ENCODE measurements at places on chromosomes 3 and 15.

DNA sequence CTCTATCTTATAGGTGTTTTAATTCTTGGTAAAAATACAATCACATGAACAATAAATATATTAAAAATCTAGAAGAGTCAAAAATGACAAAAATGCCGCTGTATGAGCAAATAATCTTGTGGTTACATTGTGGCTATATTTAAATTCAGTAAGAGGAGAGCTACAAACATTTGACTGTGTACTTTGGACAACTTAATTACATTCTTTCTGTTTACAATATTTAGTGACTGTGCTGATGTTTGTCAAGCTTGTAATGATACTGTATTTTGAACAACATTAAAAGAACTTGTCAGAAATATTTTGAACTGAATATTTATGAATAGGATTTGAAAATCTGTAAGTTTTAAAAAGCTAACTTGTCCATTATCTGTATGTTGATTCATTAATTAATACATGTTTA lies 598.3 kb downstream of the SI start:
- no peak for DNase-seq

GRCh38 chr15:92091155-92091734 lies 237.7 kb downstream of the SLCO3A1 start:
- no peak for DNase-seq

GRCh38 chr3:140128631-140129030 lies 193.6 kb downstream of the CLSTN2 start:
- DNase-seq, result peak; percentile 0

GRCh38 chr3:49133226-49133951 lies 539 bp upstream of the LAMB2 start:
- DNase-seq, result no peak

GRCh38 chr15:53872410-53872809 lies 105.8 kb upstream of the UNC13C start:
- DNase-seq, result no peak

GRCh38 chr3:140941090-140941433 lies 574 bp upstream of the SLC25A36 start:
- DNase-seq, result no peak

DNA sequence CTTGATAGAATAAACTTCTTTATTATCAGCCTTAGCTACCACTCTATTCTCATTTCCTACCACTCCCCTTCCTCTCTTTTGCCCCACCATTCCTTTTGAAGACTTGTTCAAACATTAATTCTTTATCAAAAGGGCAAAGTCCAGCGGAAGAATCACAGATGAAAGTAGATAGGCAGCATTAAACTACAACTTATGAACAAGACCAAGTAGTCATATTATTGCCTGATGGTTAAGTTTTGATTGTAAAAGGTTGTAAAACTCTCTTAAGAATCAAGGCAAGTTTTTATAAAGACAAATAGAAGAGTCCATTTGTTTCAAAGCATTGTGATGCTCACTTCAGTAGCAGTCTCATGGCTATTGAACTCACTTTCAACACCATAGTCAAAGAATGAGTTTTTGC lies 22.4 kb upstream of the TGFBR2 start:
- DNase-seq, result no peak

DNA sequence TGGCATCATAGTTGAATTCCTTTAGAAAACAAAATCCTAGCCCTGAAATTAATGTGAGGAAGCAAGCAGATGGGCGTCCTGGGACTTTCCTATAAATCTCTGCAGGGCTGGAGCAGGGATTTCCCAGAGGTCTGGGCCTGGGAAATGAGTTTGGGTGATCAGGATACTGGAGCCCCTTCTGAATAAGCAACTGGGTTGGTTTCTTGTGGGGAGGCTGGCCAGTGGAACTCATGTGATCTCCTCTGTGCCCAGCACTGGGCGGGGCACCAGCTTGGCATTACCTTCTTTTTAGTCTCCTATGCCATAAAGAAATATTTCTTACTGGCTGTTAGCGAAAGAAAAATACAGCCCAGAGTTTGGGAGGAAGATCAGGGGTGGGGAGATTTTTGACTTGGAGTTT lies 1.7 kb downstream of the THSD4 start:
- no peak for DNase-seq

GRCh38 chr3:24725514-24726255 lies 231.0 kb upstream of the THRB start:
- DNase-seq, result no peak

- DNase-seq, result peak; percentile 17
Measured at GRCh38 chr3:45528429-45528828, 66.1 kb upstream of the LIMD1 start.

- no peak for DNase-seq
Measured at GRCh38 chr3:72429589-72430353, 418.5 kb downstream of the SHQ1 start.

- no peak for DNase-seq
Measured at GRCh38 chr3:12980596-12981290, 92.5 kb downstream of the IQSEC1 start.

DNA sequence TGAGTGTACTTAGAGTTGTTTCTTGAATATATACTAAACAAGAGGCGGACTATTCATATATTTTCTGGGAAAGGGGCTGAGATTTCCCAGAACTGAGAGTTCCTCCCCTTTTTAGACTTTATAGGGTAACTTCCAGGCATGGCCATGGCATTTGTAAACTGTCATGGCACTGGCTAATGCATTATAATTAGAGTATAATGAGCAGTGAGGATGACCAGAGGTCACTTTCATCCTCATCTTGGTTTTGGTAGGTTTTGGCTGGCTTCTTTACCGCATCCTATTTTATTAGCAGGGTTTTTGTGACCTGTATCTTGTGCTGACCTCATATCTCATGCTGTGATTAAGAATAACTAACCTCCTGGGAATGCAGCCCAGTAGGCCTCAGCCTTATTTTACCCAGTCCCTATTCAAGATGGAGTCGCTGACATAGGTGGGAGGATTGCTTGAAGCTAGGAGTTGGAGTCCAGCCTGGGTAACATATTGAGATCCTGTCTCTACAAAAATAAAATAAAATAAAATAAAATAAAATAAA lies 91.4 kb downstream of the MOBP start:
- no peak for DNase-seq

DNA sequence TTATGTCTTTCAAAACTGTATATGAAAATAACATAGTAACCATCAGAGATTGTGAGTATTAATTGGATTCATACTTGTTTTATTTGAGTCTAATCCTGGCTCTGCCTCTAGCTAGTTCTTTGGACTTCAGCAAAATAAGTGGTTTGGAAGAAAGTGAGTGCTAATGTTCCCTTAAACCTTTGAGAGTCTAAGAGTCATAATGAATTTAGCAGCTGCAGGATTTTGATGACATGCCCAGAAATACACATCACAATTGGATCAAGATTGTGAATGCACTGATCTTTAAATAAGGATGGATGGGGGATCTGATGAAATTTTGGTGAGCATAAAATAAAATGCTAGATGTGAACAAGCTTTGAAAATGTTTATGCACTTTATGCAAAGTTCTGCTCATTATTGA lies 79.9 kb upstream of the FAM98B start:
- no peak for DNase-seq

DNA sequence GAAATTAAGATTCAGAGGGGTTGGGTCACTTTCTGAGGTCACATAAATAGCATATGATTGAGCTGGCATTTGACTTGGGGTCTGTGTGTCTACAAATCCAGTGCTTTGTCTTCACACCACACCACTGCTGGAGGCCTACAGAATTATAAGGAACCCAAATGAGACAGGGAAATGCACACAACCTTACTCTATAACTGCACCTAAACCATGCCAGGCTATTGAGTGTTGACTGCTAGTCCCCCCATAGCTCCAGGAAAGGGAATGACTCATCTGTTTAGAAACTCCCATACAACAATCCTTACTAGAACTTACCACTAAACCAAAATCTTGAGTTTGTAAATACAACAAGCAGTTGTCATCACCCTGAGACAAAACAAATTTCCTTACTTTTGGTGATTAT lies 16.9 kb upstream of the TSC22D2 start:
- no peak for DNase-seq

DNA sequence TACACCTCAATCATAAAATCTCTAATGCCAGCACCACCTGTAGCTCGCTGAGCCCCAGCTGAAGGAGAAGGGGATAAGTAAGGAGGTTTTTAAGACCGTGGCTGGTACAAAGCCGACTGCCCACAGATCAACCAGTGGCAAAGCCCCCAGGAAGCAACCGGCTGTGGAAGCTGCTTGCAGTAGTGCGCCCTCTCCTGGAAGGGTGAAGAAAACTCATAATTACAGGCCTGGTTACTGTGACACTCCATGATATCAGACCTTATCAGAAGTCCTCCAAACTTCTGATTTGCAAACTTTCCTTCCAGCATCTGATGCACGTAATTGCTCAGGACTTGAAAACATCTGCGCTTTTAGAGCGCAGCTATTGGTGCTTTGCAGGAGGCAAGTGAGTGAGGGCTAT lies 63.1 kb upstream of the MCTP2 start:
- no peak for DNase-seq

- no peak for DNase-seq
Measured at GRCh38 chr15:49063402-49064280, 17.4 kb upstream of the SECISBP2L start.

- peak; percentile 12 for DNase-seq
Measured at GRCh38 chr3:66372681-66373350, 128.0 kb downstream of the LRIG1 start.

DNA sequence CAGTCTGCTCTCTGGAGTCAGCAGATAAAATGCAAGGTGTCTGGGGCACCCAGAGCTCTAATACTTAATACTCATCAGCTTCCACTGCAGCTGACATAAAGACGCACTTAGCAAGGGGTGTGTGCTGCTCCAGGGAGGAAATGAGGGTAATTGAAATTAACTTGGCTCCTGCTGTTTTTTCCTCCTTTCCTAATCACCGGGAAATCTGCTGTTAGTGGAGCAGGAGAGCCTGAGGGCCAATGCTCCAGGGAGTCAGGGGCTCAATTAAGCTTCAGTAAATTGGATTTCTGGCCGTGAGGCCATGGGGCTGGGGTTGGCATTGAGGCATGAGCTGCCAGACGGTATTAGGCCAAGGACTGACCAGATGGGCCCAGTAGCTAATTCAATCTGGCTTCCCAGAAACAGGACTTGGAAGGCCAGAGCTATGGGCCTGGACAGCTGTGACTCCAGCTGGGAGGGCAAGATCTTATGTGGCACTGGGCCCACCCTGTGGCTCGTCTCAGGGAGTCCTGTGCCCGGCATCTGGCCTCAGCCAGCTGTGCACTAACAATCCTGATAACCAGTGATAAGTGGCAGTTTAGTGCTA lies 30.7 kb upstream of the CHRNB4 start:
- no peak for DNase-seq

DNA sequence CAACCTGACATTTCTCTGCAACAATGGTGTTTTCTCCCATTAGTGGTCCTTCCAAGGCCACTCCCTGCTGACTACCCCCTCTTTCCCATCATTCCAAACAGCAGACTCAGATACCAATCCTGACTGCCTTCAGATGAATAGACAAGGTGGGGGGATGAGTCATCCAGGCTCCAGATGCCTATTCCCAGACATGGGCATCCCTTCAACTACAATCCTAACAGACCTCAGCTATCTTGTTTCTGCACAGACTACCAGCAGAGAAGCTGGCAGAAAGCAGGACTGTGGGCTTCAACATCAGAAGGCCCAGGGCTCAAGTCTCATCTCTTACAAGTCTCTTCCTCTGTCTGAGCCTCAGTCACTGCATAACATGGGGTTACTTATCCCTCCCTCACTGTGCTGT lies 2.2 kb downstream of the RBP1 start:
- no peak for DNase-seq

- no peak for DNase-seq
Measured at GRCh38 chr3:30539206-30539605, 67.2 kb upstream of the TGFBR2 start.

DNA sequence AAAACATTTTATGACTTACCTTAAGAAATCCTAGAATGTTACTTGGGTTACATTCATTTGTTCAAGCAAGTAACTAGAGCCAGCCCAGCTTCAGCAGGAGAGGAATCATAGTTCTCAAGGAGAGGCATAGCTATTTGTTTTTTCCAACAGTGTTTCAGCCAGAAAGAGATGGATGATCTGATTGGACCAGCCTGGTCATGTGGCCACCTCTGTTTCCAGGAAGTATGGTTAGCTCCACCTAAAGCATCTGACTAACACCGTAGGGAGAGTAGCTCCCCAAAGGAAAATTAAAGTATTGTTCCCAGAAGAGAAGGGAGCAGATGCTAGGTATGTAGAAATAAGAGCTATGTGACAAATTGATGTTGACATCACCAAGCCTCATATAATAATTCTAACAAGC lies 417.1 kb downstream of the TAFA4 start:
- DNase-seq, result no peak

DNA sequence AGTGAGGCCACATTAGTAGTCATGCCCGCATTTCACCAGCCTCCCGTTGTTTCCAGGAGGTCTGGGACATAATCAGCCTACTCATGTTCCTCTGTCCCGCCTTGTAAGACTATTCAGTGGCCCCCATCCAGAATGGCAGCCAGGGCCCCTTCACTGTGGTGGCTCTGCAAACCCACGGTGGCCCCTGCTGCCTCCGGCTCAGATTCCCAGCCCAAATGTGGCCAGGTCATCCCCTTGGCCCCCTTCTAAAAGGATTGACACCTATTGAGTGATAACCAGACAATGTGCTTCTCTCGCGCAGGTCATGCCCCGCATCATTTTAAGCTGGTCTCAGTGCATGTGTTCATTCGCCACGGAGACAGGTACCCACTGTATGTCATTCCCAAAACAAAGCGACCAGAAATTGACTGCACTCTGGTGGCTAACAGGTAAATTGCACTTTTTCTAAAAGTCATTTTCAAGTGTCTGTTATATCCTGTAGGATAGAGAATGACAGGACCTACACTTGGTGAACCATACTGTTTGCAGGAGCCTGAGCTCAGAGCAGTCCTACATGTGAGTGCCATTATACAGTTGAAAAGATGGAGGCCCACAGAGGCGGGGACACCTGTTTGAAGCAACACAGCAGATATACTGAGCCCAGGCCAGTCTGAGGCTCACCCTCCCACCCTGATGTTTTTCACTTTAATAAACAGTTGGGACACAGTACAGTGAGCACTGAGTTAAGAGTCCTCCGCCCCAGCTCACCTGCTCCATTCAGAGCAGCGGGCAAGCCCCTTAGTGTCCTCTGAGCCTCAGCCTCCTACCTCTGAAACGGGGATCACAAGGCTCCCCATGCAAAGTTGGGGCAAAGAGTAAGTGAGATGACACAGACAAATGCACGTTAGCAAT lies 47.7 kb downstream of the PXYLP1 start:
- no peak for DNase-seq

- DNase-seq, result no peak
Measured at GRCh38 chr15:62382046-62382445, 217.0 kb upstream of the C2CD4B start.

- DNase-seq, result no peak
Measured at GRCh38 chr3:59245300-59245858, 195.6 kb upstream of the CFAP20DC start.

Measured in stimulated activated CD4-positive, alpha-beta T cell treated with anti-CD3 and anti-CD28 coated beads, Interleukin-12 subunit alpha, Interleukin-12 subunit beta, amount 100 ng/mL, for 4 hours (primary cell).